Keratinocyte (primary cell): ENCODE measurements at places on chromosomes 2 and 18. TPM values are rescaled to one million over a fixed set of nuclear protein-coding genes. Genes with fewer than 3 reads are reported as not detected.

Gene STAMBP
- polyA plus RNA-seq = 86.5 to 120 TPM (median 95.4 TPM) in 3 replicates

Gene SNED1
- polyA plus RNA-seq = under 0.01 to 0.12 TPM (median 0.04 TPM) in 3 replicates

Gene PID1
- polyA plus RNA-seq = 3.5 to 6.0 TPM (median 5.4 TPM) in 3 replicates

Gene COLEC12
- polyA plus RNA-seq = not detected in 3 replicates

Gene ZNF516
- polyA plus RNA-seq = 7.4 to 9.3 TPM (median 9.2 TPM) in 3 replicates

Gene MARCHF4
- 2.4 to 9.2 TPM (median 5.3 TPM) in 3 replicates for polyA plus RNA-seq
